Prostate gland (tissue), 2 donors: ENCODE measurements at places on chromosomes 1 and 21.

DNA sequence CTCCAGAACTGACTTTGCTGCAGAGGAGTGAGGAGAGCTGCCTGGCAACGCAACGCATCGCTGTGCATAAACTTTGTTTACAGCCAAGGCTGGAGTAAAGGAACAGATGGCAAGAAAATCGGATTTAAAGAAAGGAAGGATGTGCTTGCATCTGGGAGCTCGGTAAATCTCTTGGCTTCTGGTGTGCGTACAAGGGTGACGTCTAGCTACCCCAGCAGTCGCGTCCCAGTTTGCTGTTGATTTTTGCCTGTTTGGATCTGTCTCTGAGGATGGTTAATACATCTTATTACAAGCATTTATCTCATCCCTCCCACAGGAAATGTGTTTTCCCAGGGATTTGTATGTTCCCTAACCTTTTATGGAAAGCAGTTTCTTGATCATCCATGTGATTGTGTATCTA is 73.3 kb upstream of the RALGPS2 start:
- DNase-seq = no peak

- DNase-seq = no peak
These were observed 237.5 kb upstream of the ESRRG start for GRCh38 chr1:216960716-216961115.

DNA sequence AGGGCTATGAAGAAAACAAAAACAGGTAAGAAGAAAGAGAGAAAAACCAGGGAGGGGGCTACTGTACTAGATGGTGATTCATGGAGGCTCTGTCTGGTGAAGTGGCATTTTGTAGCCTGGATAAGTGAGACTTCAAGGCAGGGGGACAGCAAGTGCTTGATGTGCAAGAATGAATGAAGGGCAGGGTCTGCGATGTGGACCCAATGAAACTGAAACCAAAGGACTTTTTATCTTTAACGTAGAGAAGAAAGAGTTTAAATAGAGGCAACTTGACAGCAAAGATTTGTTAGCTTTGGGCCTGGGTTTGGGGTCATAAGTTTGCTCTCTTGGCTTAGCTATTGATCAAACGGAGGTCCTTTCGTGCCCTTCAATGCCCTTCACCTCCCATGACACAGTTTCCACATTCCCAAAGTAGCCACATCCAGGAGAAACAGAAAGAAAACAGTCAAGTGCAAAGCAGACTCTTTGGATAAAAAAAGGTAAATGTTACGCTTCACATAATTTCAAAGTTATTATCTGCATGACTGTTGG is 291.0 kb downstream of the GRIK1 start:
- no peak for DNase-seq

DNA sequence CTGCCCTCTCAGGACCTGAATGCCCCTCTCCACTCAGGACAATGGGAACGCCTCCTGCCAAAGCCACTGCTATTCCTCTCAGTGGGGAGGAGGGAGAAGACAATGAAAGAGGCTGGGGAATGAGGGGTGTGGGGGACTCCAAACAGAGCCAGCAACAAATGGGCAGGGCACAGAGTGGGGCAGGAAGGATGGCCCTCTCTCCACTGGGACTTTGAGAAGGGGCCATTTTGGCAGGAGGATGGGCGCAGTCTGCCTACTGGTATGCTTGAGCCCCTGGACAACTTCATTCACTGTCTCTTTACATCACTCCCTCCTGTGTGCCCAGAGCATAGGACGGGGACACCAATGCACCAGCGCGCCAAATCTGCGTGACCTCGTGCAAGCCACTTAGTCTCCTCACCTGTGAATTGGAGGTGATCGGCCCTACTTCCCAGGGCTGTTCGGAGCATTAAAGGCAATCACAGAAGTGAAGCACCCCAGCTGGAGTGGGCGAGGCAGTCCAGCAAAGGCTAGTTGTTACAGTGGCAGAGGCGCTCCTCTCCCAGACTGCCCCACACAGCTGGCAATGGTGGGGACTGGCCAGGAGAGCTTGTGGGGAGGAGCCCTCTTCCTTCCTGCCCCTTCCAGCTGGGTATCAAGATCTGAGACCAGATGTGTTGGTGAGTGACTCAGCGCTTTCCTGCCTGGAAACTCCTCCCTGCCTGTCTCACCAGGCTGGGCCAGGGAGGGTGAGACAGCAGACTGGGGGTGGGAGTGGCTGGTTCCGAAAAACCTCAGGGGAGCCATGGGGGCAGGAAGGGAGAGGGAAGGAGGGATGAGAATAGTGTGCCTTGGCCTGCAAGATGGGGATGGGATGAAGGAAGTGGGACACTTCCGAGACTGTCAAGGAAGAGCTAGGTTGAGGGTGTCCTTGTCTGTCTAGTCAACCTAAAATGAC is 22.4 kb upstream of the SYNC start:
- DNase-seq = no peak

DNA sequence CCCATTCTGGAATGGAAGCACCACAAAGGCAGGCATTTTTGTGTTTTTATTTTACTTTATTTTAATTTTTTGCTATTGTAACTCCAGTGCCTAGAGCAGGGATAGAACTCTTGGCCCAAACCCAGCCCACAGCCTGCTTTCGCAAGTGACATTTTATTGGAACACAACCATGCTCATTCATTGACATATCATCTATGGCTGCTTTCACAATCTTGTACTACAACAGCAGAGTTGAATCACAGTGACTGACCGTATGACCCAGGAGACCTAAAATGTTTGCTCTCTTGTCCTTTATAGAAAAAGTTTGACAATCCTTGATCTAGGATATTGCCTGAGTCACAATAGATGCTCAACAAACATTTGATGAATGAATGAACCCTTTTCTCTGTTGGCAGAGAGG is 83.9 kb upstream of the ATP1A1 start:
- DNase-seq = peak; percentile 65

- DNase-seq = no peak
These were observed 60.8 kb upstream of the PRRC2C start for GRCh38 chr1:171424494-171424893.

DNA sequence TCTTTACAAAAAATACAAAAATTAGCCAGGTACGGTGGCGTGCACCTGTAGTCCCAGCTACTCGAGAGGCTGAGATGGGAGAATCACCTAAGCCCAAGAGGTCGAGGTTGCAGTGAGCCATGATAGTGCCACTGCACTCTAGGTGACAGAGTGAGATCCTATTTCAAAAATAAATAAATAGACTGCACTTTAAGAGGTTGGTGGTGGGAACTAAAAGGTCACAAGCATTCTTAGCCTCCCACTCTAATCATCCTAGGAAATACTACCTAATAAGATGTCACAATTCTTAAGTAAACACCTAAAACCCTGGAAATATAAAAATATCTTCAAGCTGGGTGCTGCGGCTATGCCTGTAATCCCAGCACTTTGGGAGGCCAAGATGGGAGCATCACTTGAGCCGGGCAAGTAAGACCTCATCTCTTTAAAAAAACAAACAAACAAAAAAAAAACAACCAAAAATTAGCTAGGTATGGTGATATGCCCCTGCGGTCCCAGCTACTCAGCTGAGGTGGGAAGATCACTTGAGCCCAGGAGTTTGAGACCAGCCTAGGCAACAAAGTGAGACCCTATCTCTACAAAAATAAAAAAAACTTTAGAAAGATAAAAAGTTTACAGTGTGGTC is 4.1 kb downstream of the DCAF8 start:
- DNase-seq = no peak
